ENCODE measurements at places on chromosomes 13 and 19.

GRCh38 chr19:18001777-18002345 is 6.1 kb upstream of the ARRDC2 start:
- no peak for DNase-seq

- DNase-seq, result peak; percentile 37
Measured at GRCh38 chr13:108508263-108508662, 121.1 kb upstream of the MYO16 start.

DNA sequence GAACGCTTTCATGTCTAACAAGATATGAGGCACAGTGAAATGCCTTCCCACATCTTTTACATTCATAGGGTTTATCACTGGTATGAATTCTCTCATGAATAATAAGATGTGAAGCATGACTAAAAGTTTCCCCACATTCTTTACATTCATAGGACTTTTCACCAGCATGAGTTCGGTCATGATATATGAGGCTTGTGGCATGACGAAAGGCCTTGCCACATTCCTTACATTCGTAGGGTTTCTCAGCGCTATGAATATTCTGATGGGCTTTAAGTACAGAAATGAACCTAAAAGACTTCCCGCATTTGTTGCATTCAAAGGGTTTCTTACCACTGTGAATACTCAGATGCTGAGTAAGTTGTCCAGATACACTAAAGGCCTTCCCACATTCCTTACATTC is 21.3 kb downstream of the ZNF607 start:
- DNase-seq, result no peak

DNA sequence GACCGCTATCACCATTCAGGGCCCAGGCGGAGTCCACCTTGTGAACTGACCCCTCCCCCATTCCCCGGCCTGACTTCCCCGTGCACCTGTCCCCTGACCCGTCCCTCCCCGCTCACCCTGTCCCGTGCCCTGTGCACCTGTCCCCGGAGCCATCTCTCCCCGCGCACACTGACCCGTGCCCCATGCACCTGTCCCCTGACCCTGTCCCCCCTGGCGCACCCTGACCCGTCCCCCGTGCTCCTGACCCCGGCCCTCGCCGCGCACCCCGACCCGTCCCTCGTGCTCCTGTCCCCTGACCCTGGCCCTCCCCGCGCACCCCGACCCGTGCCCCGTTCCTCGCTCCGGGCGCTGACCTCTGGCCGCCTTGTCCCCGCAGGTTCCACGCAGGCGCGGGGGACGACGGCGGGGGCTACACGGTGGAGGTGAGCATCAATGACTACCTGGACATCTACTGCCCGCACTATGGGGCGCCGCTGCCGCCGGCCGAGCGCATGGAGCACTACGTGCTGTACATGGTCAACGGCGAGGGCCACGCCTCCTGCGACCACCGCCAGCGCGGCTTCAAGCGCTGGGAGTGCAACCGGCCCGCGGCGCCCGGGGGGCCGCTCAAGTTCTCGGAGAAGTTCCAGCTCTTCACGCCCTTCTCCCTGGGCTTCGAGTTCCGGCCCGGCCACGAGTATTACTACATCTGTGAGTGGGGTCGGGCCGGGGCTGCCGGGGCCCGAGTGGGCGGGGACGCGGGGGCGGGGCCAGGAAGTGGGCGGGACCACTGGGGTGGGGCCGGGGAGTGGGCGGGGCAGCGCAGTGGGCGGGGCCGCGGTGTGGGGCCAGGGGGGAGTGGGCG is 9.7 kb downstream of the EFNA2 start:
- DNase-seq, result no peak

- DNase-seq, result peak; percentile 96
Measured at GRCh38 chr19:9323919-9324583, at the start of gene ZNF559. TSS of gene ZNF559 (plus strand) at chr19:9324179. CDS start at chr19:9338550, 14,371 bp downstream.

DNA sequence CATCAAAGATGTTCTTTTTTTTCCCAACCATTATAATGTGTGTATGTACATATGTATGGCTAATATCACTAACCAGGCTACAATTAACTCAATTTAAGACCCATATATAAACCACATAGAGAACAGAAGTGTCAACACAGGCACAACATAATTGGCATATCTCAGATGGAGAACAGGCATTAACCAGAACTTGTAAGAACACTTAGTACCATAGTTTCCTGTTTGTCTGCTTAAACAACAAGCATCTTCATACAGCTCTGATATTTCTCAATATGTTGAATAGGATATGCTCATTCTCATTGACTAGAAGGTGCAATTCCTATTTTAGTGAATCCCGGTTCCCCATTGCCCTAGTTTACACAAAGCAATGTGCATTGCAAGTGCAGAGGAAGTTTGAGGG is 116.9 kb upstream of the EDNRB start:
- DNase-seq, result no peak

DNA sequence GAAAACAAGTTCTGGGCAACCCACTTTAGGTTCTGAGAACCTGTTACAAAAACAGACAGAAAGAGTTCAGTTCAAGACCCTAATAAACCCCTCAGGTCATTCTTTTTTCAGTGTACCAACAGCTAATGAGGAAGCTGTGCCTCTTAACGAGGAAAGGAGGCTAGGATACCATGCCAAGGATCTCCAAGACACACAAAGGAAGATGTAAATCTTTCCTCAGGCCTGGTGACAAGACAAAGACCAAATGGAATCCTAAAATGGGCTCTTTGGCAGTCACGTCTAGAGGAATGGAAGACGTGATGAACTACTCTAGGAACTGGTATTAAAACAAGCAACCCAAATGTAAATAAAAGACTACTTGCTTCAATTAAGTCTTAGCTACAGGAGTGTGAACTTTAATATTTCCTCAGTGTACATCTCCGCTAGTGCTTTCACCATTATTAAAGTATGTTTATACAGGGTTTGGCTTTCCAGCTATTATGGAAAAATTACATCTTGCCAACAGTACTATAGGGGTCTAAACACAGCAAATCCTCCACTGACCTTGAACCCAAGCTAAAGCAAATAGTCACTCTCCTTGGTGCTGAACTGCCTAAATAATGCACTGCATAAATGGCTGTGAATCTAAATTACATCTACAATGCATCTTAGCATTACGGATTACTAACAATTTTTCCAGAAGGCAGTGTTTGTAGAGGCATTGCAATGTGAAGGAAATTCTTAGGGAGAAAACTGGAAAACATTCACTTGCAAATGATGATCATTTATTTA is 42.3 kb downstream of the ENOX1 start:
- DNase-seq, result no peak

GRCh38 chr13:30882996-30883766 is 22.9 kb upstream of the MEDAG start:
- DNase-seq, result no peak

GRCh38 chr19:17172624-17173345 is 42.4 kb upstream of the USE1 start:
- no peak for DNase-seq

GRCh38 chr19:43957891-43958290 is 6.9 kb downstream of the ZNF221 start:
- no peak for DNase-seq

GRCh38 chr19:35991731-35992450 is 3.1 kb upstream of the SDHAF1 start:
- DNase-seq, result no peak

- no peak for DNase-seq
Measured at GRCh38 chr19:46196410-46197124, 33.0 kb upstream of the IGFL1 start.

DNA sequence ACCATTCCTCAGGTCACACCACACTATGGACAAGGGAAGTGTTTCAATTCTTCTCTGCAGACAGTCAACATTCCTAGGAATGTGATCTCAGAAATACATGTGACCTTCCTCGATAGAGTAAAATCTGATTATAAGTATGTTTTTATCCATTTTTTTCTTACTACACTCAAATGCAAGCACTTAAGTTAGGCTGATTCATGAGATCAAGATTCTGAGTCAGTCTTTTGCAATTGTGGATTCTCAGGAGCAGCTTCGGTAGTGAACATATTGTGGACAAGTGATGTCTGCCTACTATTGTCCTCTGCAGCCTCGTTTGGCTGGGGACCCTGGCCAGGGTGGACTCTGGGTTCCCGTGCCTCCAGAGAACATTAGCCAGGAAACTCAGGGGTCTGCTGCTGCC is 3.2 kb downstream of the SERPINE3 start:
- no peak for DNase-seq

- peak; percentile 27 for DNase-seq
Measured at GRCh38 chr13:48333976-48334375, 30.4 kb downstream of the RB1 start.

DNA sequence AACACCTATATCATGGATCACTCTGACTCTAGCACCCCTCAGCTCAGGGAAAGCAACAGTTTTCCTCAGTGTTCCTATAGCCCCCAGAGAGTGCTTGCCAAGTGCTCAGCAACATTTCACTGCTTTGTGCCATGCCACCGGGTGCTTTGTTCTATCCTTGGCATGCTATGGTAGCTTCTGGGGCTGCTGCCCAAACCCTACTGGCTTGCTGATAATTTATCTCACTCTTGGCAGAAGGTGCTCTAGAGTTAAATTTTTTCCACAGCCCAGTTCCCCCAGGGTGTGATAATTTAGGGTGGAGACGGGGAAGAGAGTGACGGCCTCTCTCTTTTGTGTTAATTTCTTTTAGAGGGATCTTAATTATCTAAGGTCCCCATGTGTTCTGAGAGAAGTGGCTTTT is 12.6 kb upstream of the CSNK1A1L start:
- DNase-seq, result no peak

- DNase-seq, result no peak
Measured at GRCh38 chr19:51458051-51458645, at the start of gene SIGLEC8. TSS of gene SIGLEC8 (minus strand) at chr19:51458454. CDS start at chr19:51458387, 67 bp downstream.

DNA sequence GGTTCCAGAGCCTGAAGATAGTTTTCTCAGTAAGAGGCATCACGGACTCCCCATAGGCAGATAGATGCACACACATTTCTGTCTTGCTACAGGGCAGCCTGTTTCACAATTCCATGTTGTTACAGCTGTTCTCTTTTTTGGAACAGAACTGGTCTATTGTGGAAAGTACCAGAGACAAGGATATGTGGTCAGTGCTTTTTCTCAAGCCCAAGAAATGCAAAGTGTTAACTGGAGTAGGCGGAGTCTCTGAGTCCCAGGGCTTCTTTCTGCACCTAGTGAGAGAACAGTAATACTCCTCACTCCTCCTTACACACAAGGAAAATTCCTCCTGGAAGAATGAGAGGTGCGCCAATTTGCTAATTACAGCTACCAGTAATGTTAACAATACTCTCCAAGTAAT is 141.6 kb upstream of the ARGLU1 start:
- DNase-seq, result no peak

- no peak for DNase-seq
Measured at GRCh38 chr19:33192010-33192409, 2.1 kb upstream of the LRP3 start.

- no peak for DNase-seq
Measured at GRCh38 chr19:38869160-38869835, 8.8 kb downstream of the RINL start.

DNA sequence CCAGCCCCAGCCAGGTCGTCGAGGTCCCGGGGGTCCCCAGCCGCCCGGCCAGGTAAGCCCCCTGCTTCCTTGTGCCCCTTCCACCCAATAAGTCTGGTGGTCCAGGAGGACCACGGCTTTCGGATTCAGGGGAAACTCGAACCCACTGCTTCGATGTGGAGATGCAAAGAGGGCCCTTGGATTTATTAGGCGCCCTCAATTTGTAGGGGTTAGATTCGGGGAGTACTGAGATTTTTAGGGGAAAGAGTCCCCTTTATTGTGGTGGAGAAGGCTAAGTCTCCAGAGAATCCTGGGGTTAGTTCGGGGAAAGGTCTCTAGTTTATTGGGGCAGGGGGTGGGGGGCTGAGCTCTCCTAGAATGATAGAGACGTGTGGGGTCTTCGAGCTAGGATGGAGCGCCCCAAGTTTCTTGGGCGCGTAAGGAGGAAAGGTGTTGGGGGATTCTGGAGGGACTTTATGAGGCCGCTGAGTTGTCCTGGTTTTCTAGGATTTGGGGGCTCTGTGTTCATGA is 3.8 kb upstream of the LTBP4 start:
- no peak for DNase-seq

DNA sequence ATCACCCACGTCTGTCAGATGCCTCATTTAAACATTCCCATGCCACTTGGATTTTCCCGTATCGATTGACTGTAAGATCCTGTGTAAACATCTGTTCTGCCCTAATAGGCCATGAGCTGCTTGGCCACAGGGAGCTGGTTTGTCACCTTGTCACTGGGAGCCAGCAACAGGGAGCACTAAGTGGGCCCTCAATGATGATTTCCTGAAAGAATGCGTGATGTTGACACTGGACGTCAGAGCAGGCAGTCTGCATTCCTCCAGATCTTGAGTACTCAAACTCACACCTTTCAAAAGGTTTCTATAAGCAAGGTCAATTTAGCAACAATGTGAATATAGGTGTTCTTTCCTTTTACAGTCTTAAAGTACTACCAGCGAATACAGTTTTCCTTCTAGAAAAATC is 78.8 kb downstream of the TUBGCP3 start:
- peak; percentile 56 for DNase-seq

- no peak for DNase-seq
Measured at GRCh38 chr13:27638521-27638920, 16.8 kb downstream of the POLR1D start.

GRCh38 chr13:30971575-30971974 is 39.1 kb downstream of the TEX26 start:
- no peak for DNase-seq

DNA sequence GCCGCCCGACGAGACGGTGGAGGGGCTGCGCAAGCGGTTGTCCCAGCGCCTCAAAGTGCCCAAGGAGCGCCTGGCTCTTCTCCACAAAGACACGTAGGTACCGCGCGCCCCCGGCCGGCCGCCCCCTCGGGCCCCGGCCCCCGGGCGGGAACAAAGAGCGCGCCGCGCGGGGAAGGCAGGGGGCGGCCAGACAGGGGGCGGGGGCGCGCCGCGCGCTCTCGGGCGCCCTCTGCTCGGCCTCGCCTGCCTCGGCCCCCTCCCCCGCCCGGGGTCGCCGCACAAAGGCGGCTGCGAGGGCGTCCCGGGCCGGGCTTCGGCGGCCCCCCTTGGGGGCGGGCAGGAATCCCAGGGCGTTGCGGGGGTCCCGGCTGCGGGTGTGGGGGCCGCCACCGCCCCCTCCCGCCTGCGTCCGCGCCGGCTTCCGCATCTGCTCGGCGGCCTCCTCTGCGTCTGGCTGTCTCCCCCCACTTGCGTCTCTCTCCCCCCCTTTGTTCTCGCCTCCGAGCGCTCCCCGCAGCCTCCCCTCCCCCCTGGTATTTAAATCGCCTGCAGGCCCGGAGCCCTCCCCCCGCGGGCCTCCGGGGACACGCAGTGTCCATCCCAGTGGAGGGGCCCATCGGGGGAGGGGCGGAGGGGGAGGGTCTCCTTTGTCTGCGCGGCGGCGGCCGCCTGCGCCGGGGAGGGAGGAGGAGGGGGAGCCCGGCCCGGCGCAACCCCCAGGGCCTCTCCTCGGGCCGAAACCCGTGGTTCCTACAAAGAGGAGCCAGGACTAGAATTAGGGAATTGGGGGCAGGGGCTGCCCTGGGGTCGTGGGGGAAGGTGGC is 2.3 kb downstream of the MIDN start:
- DNase-seq, result no peak

GRCh38 chr19:6530386-6531162 is at the start of gene TNFSF9:
TSS of gene TNFSF9 (plus strand) at chr19:6531026. CDS start at chr19:6531037, 11 bp downstream.
- peak; percentile 90 for DNase-seq

- DNase-seq, result no peak
Measured at GRCh38 chr19:39998501-39998900, 1.6 kb downstream of the ZNF546 start.

- DNase-seq, result no peak
Measured at GRCh38 chr13:33139184-33139583, 123.0 kb downstream of the KL start.
